ENCODE measurements at places on chromosomes 12 and 14. TPM values are rescaled to one million over a fixed set of nuclear protein-coding genes. Genes with fewer than 3 reads are reported as not detected.

GPR68 gene
- polyA plus RNA-seq = 4.1 TPM

IL26 gene
- polyA plus RNA-seq = not detected

GRCh38 chr14:25464078-25464477 lies 414.1 kb upstream of the STXBP6 start:
- DNase-seq = no peak

DNA sequence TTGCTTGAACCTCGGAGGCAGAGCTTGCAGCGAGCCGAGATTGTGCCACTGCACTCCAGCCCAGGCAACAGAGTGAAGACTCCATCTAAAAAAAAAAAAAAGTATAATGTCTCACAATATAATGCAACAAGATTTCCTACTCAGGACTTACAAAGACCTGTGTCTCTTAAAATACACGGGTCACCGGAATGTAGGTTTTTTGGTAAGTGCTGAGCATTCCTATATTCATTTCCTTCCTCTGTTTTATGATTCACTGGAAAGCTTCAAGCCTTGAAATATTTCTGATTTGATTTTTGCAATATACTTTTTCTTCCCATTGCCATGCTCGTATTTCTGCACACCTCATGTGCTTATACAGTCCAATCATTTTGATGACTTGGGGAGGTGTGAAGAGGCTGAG lies 245.8 kb downstream of the FBXL14 start:
- DNase-seq = no peak

Data from renal pelvis (tissue), 12 donors.